ENCODE measurements at places on chromosomes 12 and 14. TPM values are rescaled to one million over a fixed set of nuclear protein-coding genes. Genes with fewer than 3 reads are reported as not detected.

- H3K36me3 ChIP-seq: no peaks in the 10 kb centered on the region
- H3K4me3 ChIP-seq: no peak overlapping the region
- no peak for DNase-seq
- no peaks in the 10 kb centered on the region for H3K27me3 ChIP-seq
- no peak overlapping the region for H3K27ac ChIP-seq
These were observed 7.0 kb upstream of the BDKRB1 start for GRCh38 chr14:96249029-96249428.

GRCh38 chr12:48441069-48441468 lies 31.3 kb upstream of the ANP32D start:
- no peaks in the 10 kb centered on the region for H3K4me1 ChIP-seq
- H3K4me3 ChIP-seq: no peak overlapping the region
- H3K27me3 ChIP-seq: no peaks in the 10 kb centered on the region
- no peak overlapping the region for H3K27ac ChIP-seq

GRCh38 chr12:27186022-27186839 lies 57.9 kb upstream of the STK38L start:
- H3K27ac ChIP-seq: no peak overlapping the region
- no peaks in the 10 kb centered on the region for H3K36me3 ChIP-seq
- no peaks in the 10 kb centered on the region for H3K27me3 ChIP-seq
- DNase-seq: no peak
- peaks cover 17% of the 10 kb centered on the region for H3K4me1 ChIP-seq
- no peak overlapping the region for H3K4me3 ChIP-seq

DNA sequence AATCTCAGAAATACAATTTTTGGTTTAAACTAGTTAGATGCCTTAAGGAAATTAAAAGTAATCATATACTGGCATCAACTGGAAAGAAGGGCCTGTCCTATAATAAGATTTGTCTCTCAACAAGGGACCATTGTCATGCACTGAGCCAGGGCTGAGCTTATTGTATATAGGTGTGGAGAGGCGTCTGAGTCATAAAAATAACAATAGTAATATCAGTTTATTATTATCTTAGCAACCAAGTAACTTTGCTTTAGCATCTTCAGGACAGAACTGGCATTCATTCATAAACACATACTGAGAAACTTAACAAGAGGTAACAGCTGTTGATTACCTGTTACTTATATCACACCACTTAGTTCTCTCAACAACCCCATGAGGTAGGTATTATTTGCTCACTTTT lies 7.1 kb downstream of the KRT75 start:
- no peaks in the 10 kb centered on the region for H3K36me3 ChIP-seq
- no peak overlapping the region for H3K4me3 ChIP-seq
- no peak overlapping the region for H3K27ac ChIP-seq
- H3K4me1 ChIP-seq: no peaks in the 10 kb centered on the region

- no peak for DNase-seq
- no peaks in the 10 kb centered on the region for H3K27me3 ChIP-seq
- no peak overlapping the region for H3K4me3 ChIP-seq
- H3K27ac ChIP-seq: no peak overlapping the region
These were observed 28.9 kb downstream of the PPTC7 start for GRCh38 chr12:110554184-110554583.

DNA sequence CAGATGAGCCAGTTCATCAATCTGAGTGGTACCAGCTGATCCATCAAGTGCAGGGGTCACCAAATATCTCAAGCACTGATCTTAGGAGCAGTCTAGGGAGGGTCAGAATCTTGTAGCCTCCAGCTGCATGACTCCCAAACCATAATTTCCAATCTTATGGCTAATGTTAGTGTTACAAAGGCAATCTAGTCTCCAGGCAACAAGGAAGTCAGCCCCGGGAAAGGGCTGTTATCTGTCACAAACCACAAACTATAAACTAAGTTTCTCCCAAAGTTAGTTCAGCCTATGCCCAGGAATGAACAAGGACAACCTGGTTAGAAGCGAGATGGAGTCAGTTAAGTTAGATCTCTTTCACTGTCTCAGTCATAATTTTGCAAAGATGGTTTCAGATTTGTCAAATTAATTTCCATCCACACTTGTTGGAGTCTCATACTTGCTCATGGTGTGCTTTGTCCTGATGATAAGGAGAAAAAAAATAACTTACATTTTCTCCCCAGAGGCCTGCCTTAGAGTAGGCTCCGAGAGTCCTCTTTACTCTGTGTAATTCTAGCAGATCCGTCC lies 3.9 kb upstream of the ABHD4 start:
- H3K27ac ChIP-seq: no peak overlapping the region
- no peak for DNase-seq
- H3K4me1 ChIP-seq: peaks cover 8% of the 10 kb centered on the region
- H3K4me3 ChIP-seq: no peak overlapping the region

- no peak overlapping the region for H3K4me3 ChIP-seq
- no peaks in the 10 kb centered on the region for H3K36me3 ChIP-seq
- DNase-seq: peak; percentile 25
- no peak overlapping the region for H3K27ac ChIP-seq
These were observed 32.3 kb upstream of the PTCSC3 start for GRCh38 chr14:36208690-36209278.

- peak; percentile 25 for DNase-seq
- H3K4me1 ChIP-seq: no peaks in the 10 kb centered on the region
- no peaks in the 10 kb centered on the region for H3K27me3 ChIP-seq
- no peak overlapping the region for H3K4me3 ChIP-seq
- H3K27ac ChIP-seq: no peak overlapping the region
These were observed 985.7 kb upstream of the FBXO33 start for GRCh38 chr14:40417777-40418401.

GRCh38 chr12:107469011-107469410 lies 216.6 kb upstream of the PWP1 start:
- no peak for DNase-seq
- H3K27me3 ChIP-seq: no peaks in the 10 kb centered on the region
- H3K4me3 ChIP-seq: no peak overlapping the region
- H3K27ac ChIP-seq: no peak overlapping the region
- H3K4me1 ChIP-seq: peaks cover 7% of the 10 kb centered on the region
- H3K36me3 ChIP-seq: no peaks in the 10 kb centered on the region

GRCh38 chr14:72553656-72554055 lies 340.2 kb downstream of the DPF3 start:
- H3K27ac ChIP-seq: no peak overlapping the region
- H3K4me3 ChIP-seq: no peak overlapping the region
- DNase-seq: no peak
- H3K4me1 ChIP-seq: no peaks in the 10 kb centered on the region

GRCh38 chr12:57213058-57213715 lies 3.4 kb upstream of the NXPH4 start:
- peaks cover 47% of the 10 kb centered on the region for H3K4me1 ChIP-seq
- peak; percentile 87 for DNase-seq
- H3K27ac ChIP-seq: no peak overlapping the region
- H3K36me3 ChIP-seq: peaks cover 47% of the 10 kb centered on the region
- no peak overlapping the region for H3K4me3 ChIP-seq

DNA sequence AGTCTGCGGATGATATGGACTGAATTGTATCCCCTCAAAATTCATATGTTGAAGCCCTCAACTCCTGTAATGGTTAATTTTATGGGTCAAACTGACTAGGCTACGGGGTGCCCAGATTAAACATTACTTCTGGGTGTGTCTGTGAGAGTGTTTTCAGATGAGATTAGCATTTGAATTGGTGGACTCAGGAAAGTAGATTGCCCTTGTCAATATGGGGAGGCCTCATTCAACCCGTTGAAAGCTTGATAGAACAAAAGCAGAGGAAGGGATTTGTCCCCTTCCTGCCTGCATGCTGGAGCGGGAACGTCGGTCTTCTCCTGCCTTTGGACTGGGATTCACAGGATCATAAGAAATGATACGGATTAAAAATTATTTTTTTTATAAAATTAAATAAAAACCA lies 84.5 kb downstream of the BBS10 start:
- H3K4me3 ChIP-seq: no peak overlapping the region
- H3K27ac ChIP-seq: no peak overlapping the region
- no peaks in the 10 kb centered on the region for H3K4me1 ChIP-seq
- DNase-seq: no peak
- H3K27me3 ChIP-seq: no peaks in the 10 kb centered on the region

KLRD1 gene
- 1.8 TPM for total RNA-seq

TOMM20L gene
- total RNA-seq: not detected

HRK gene
- not detected for total RNA-seq

DHRS2 gene
- not detected for total RNA-seq

PLA2G1B gene
- not detected for total RNA-seq

All from stomach (tissue), 19 donors.